ENCODE measurements at places on chromosomes 4 and X. TPM values are rescaled to one million over a fixed set of nuclear protein-coding genes. Genes with fewer than 3 reads are reported as not detected.

DNA sequence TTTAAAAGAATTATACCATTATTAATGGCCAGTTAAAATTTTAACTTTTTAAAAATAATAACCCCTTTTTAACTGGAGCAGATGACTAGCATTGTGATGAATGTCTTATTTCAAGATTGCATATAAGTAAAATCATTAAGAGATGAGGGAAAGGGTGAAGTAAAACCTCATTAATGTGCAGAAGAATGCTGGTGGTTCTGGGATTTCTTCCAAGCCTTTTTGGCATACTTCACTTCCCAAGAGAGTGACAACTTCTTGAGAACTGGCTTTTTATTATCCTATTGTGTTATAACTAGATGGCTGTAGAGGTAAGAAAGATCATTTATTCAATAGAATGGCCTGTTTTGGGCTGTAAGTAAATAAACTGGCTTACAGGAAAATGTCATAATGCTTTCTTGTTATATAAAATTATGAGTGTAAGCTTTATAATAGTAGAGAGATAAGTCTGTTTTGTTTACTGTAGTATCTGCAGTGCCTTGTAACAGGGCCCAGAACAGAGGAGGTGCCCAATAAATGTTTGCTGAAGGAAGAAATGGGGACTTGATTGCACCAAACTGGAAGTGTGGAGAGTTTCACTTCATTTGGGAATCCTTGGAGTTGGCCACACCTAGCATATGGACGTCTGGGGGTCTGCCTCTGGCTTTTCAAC, 242.9 kb upstream of the PITX2 start:
- no peak for ATAC-seq

- no peak for ATAC-seq
These were observed 144.8 kb upstream of the CXorf66 start for GRCh38 chrX:140110081-140110650.

GRCh38 chrX:119735467-119735866, 22.9 kb upstream of the SOWAHD start:
- ATAC-seq = no peak

DNA sequence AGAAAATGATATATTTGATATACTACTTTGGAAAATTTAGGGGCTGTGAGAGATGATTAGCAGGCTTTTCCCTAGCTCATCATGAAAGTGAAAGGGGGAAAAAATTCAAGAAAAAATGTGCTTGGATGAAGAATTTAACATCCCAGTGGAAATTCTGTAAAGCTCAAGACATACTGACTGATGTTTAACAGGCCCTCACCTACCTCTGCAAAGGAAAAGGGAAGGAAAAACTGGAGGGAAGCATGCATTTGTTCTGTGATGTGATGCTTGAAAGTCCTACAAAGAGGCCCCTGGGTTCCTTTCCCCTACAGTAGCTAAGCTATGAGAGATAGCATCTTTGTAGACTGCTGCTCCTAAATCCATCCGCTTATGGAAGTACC, 364.1 kb downstream of the PDGFC start:
- ATAC-seq = no peak

DNA sequence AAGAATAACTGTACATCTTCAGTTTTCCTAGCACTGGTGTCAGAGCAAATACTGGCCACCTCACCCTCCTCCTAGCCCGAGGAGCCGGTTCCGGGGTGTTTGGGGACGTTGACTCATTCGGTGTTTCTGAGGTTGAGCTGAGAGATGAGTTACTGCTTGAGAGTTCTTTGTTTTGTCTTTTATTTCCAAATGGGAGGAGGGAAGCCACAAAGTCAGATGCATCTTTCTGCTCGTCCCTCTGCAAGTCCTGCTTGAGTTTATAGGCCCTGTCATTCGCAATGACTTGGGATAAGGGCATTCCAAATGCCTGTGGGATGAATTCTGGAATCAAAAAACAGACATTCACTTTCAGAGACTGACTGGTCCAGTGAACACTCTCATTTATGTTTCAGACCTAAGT, 77.5 kb downstream of the HCCS start:
- ATAC-seq = peak; percentile 79

DNA sequence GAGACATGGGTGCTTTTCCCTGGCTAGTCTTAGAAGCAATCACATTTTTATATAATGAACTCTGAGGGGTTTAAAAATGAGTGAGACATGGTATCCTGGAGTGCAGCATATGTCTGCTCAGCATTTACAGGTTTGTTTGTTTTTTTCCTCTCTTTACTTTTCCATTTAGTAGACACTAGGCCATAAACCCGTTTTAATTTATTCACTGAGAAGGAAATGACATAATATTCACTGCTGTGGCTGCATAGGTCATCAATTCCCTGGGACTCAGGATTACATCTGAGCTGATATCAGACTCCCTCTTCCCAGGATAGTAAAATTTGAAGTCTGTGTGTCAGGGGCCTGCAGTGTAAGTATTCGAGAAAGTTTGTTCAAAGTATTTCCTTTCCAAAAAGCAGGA, 178.9 kb upstream of the SPRY1 start:
- ATAC-seq = no peak

DNA sequence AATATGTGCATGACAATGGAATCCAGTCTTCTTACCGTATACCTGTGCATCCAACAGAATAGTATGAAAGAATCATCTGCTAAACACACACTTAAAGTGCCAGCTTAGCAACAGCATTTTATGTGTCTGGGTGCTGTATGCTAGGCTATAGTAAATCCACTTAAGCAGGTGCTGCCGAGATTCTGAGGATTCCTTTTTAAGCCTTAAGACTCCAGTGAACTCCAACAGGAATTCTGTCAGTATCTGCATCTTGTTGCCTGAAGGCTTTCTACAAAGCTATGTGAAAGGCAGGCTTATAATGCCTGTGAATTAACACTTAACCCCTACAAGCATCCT, 1076.4 kb upstream of the PABPC4L start:
- ATAC-seq = no peak

DNA sequence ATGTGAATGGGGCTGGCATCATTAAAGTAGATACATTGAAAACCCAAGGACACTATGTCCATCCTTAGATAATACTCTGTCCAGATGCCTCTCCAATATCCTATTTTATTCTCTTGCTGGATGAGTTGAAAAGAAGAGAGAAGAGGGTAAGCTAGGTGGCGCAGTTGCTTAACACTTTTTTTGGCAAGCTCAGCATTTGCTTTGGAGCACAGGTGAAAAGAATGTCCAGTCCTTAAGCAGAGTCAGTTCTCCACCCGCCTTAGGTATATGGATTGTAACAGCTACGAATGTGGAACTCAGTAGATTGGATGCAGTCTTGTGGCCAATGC, 208.4 kb downstream of the NWD2 start:
- peak; percentile 78 for ATAC-seq

- ATAC-seq = no peak
These were observed 40.5 kb upstream of the PRKG2 start for GRCh38 chr4:81255524-81255923.

GRCh38 chrX:1453395-1453783, 680 bp upstream of the ASMTL start:
- peak; percentile 12 for ATAC-seq

DNA sequence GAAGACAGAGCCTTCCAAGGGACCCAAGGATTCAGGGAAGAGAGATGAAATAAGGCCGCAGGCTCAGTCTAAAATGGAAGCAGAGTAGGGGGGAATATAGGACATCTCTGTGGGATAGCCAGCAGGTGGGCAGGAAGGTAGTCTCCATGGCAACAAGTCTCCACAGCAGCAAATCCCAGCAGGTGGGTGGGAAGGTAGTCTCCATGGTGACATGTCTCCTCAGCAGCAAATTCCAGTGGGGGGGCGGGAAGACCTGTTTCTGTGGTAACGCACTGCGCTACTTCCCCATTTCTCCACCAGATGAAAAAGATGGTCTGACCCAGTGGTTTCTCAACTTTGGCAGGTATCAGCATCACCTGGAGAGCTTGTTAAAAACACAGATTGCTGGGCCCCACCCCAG, 18.3 kb downstream of the NLGN3 start:
- ATAC-seq = no peak

- ATAC-seq = no peak
These were observed 310.4 kb downstream of the ARAP2 start for GRCh38 chr4:35933901-35934300.

GRCh38 chrX:17732138-17732783, 5.0 kb upstream of the SCML1 start:
- ATAC-seq = no peak

GRCh38 chrX:133321451-133321850, 93.8 kb downstream of the GPC4 start:
- ATAC-seq = no peak

- ATAC-seq = no peak
These were observed 108.2 kb upstream of the MAMLD1 start for GRCh38 chrX:150254909-150255308.

Gene FGA
- 0.64 TPM for total RNA-seq

Gene ARHGAP24
- total RNA-seq = 6.1 TPM

Gene H2BW2
- not detected for total RNA-seq

Gene S100P
- 1,144 TPM for total RNA-seq

Gene DDIT4L
- total RNA-seq = 0.56 TPM

Gene TMSB15A
- total RNA-seq = not detected

Gene SPANXN3
- total RNA-seq = not detected

Gene TRAM1L1
- 0.36 TPM for total RNA-seq

Data from esophagus mucosa (tissue), 1 donor.